ENCODE measurements at places on chromosomes 6 and 20.
A peak's percentile ranks its signal among the peaks of the same experiment; 100 is the strongest.

GRCh38 chr6:51793393-51793792, 294.0 kb downstream of the PKHD1 start:
- no peak for DNase-seq

GRCh38 chr6:36576578-36576977, 17.6 kb upstream of the SRSF3 start:
- no peak for DNase-seq

DNA sequence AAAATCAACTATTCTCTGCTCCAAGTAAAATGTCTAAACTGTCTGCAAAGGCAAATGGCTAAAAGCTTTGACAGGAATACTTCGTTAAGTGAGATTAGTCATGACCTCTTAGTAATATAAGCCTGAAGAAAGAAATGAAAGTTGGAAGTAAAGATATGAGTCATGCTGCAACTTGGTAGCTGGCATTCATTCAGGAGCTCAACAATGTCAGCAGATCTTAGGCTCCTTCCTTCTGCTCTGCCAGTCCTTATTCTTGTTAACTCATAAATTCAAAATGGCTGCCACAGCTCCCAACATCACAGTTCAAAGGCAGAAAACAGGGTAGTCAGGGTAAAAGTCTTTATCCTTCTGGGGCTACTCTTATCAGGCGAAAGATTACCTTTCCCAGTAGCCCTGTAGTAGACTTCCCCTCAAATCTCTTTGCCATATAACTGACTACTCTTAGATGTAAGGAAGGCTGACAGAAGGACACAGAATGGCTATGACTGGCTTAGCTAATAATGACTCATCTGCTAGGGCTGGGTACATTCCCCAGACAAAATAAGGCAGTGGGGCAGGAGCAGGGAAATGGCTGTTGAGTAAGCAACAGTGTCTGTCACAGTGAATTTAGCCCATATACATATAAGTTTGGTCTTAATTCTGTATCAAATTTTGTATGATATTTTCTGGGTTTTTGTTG, 24.4 kb upstream of the C6orf62 start:
- no peak for DNase-seq

- no peak for DNase-seq
Observed at GRCh38 chr6:154252678-154253077, 103.9 kb downstream of the IPCEF1 start.

GRCh38 chr6:15444081-15444731, 198.3 kb downstream of the JARID2 start:
- DNase-seq = peak; percentile 45

GRCh38 chr20:58675146-58675584, 17.4 kb upstream of the NPEPL1 start:
- DNase-seq = no peak

- DNase-seq = no peak
Observed at GRCh38 chr6:154070657-154071056, 31.6 kb downstream of the OPRM1 start.

DNA sequence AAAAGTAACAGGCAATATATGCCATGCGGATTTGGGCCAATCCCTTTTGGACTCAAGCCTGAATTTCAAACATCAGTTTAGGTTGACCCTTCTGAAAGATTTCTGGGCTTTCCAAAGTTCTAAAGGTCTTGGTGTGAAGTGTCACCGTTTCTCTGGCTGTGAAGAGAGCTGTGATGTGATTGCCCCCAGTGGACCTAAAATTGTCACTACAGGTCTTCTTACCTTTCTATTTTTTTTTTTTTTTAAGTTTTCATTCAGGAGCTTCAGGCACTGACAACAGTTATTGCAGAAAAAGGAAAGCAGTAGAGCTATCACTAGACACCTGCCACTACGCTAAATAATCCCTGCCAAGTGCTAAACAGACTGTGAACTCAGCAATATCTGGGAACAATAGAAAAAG, 75.7 kb upstream of the OPRM1 start:
- DNase-seq = no peak

DNA sequence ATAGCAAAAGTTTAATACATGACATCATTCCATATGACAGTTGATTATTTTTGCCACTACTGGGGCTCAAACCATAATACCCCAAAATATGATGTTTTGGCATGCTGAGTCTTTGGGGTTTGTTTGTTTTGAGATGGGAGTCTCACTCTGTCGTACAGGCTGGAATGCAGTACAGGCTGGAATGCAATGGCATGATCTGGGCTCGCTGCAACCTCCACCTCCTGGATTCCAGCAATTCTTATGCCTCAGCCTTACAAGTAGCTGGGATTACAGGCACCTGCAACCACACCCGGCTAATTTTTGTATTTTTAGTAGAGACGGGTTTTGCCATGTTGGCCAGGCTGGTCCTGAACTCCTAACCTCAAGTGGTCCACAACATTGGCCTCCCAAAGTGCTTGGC, 1.3 kb upstream of the MRS2 start:
- DNase-seq = no peak

DNA sequence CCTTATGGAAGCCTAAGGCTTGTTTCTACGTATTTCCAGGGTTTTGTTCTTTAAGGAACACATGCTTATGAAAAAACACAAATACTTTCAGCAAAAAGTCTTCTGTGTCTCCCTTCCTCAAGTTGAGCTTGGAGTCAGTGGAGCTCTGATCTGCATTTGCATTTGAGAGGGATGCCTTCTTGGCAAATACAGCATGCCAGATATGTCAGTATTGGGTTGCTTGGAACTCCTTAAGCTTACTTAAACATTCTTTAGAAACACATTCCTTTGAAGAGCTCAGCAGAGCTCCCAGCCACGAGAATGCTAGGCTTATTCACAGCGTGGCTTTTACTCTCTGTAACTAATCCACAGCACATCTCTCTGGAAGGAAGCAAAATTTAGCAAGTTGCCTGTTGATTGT, 68.3 kb downstream of the ANKRD6 start:
- no peak for DNase-seq

DNA sequence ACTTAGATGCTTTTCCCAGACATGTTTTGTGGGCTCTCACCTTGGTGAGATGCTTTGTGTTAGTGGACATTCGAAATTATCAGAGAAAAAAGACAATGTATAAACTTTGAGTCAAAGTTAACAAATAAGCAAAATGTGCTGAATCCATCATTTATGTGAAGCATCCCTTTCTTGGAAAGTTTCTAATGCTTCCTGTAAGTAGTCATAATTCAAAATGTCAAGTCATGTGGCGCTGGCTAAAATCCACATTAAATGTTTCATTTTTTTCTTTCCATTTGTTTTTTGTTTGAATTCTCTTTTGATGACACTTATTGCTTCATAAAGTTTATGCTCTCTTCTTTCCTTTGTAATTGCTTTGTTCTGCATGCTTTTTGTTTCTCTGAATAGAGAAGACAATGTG, 107.2 kb upstream of the CENPW start:
- no peak for DNase-seq

DNA sequence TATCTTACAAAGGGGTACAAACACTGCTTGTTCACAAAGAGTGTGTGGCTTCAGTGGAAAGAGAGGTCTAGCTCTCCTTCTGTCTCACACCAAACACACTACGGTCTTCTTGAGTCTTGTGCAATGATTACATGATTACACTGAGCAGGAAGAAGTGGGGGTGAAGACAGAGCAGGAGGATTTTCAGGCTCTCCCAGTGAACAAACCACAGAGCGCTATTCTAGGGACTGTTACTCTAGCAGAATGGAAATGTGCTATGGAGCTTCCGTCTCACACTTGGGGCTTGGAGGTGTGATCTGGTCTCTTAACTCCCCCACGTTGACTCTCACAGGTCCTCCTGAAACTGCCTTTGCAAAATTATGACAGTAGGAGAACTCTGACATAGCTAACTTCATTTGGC, 203.4 kb downstream of the MYLK4 start:
- DNase-seq = no peak

GRCh38 chr6:141610741-141611140, 522.0 kb upstream of the GJE1 start:
- DNase-seq = no peak

DNA sequence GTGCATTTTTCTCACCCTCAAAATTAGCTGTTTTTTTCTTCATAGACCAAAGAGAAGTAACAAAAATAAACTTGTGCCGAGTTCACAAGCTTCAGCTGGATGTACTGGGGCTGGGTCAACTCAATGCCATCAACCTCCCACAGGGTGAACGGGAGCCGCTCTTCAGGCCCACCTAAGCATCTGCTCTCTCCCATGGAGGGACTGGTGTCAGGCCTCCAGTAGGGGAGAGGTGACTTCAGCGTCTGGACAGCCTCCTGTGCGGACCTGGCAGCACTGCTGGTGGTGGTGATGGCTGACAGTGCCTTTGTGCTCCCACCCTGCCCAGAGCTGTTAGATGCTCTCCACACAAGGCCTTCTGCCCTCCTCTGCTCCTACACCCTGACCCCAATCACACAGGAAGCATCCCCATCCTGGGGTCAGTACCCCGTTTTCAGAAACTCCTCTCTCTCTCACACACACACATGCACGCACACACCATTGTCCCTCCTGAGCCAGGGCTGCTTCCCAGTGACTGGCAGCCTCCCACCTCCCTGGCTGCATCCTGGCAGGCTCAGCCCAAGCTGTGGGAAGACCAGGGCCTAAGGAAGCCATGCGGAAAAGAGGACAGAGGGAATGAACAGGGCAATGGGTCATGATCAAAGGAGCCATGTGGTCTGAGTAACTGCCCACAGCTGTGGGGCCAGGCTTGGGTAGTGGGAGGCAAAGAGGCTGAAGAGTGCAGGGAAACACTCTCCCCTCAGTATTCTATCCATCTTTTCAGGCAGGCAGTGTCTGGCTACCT, 17.7 kb downstream of the CST8 start:
- DNase-seq = no peak

Data from nucleus accumbens (tissue), 56 donors.